WTC11 (cell line): ENCODE measurements at places on chromosomes 12 and 14. TPM values are rescaled to one million over a fixed set of nuclear protein-coding genes. Genes with fewer than 3 reads are reported as not detected.

DNA sequence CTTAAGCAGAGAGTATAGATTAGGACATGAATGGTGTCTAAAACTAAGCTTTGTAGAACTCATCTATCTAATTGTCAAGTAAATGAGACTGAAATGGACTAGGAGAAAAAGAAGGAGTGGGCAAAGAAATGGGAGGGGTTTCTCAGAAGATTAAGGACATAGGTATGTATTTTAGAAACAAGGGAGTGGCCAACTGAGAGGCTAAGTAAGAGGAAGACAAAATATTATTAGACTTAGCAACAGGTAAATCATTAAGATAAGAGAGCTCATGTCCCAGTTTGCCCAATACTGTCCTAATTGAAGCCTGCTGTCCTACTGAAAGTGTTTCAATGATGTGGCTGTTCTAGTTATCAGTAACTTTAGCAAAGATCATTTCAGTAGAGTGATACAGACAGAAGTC lies 171.4 kb downstream of the KITLG start:
- DNase-seq: no peak

GRCh38 chr14:75328558-75329155 lies 50.0 kb downstream of the FOS start:
- no peak for DNase-seq

GRCh38 chr12:121925358-121925695 lies 6.9 kb downstream of the CFAP251 start:
- no peak for DNase-seq

GRCh38 chr12:68579254-68579653 lies 31.4 kb upstream of the RAP1B start:
- DNase-seq: no peak

DNA sequence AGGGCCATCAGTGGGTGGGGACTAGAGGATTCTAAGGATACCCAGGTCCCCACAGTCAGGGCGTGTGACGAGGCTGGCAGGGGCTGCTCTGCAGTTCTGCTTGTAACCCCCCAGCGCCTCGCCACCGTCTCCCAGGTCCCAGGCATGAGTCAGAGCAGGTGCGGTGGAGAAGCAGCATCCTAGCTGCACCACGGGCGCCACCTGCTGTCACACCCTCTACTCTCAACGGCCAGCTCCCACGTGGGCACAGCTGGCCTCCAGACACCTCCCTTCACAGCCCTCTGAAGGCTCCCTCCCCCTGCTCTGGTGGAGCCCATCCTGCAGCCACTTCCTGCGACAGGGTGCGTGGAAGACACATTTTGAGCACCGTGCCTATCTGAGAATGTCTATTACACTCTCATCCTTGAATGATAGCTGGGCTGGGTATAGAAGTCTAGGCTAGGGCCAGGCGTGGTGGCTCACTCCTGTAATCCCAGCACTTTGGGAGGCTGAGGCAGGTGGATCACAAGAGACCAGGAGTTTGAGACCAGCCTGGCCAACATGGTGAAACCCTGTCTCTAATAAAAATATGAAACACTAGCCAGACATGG lies 6.9 kb upstream of the NUDT14 start:
- peak; percentile 52 for DNase-seq

GRCh38 chr12:128643155-128643554 lies 180.6 kb downstream of the SLC15A4 start:
- DNase-seq: no peak

Gene CARMIL3
- total RNA-seq: 10.6 to 13.0 TPM (median 11.4 TPM) in 3 replicates

Gene FGF6
- not detected in 3 replicates for total RNA-seq

- no peak for DNase-seq
Observed at GRCh38 chr12:69243099-69244084, 4.0 kb downstream of the CPSF6 start.

Gene SERPINA5
- 1.5 to 3.2 TPM (median 2.2 TPM) in 3 replicates for total RNA-seq

DNA sequence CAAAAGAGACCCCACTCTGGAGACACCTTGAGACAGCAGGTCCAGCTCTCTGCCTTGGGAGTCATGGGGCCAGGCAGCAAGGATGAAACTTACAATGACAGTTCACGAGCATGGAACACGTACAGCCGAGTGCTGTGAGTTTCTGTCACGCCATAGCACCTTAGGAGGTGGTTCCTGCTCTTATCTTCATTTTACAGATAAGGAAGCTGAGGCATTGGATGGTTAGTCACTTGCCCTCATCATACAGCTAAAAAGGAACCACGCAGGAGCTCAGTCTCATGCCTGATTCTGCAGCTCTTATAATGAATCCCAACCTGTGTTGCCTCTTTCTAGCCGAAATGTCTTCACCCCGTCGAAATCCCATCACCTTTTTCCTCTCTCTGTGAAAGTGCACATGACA lies 39.9 kb downstream of the C14orf132 start:
- DNase-seq: no peak

Gene KCNK10
- total RNA-seq: 0.53 to 0.96 TPM (median 0.87 TPM) in 3 replicates

Gene NEMF
- 50.1 to 51.2 TPM (median 50.1 TPM) in 3 replicates for total RNA-seq

DNA sequence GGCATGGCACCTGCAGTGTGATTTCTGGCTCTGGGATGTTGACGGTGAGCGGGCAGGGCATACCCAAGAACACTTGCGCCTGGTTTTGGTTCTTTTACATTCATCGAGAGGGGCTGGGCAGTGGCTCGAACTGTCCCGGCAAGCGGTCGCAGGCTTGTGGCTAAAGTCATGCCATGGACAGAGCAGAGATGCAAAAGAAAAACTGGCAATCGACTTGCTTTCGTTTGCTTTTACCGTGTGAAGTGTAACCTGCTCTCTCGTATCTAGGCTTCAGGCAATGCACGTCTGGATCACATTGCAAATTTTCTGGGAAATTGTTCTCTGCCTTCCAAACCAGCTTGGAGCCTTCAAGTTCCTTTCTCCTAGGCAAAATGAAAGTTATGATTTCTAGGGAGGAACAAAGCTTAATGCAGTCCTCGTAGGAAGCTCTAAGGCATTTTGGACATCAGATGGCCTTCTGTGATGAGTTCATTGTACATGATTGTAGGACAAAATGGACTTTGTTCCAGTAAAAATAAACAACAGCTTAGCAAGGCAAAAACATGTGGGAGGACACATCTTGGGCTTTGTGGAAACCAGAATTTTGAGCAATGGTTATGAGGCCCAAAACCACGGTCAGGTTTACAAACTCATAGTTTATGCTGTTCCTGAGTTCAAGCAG lies 18.3 kb downstream of the ADGRD1 start:
- DNase-seq: no peak

Gene WBP11
- 98.4 to 111 TPM (median 102 TPM) in 3 replicates for total RNA-seq

Gene GPR84
- total RNA-seq: 0.13 TPM in 1 of 3 replicates, not detected in the others

DNA sequence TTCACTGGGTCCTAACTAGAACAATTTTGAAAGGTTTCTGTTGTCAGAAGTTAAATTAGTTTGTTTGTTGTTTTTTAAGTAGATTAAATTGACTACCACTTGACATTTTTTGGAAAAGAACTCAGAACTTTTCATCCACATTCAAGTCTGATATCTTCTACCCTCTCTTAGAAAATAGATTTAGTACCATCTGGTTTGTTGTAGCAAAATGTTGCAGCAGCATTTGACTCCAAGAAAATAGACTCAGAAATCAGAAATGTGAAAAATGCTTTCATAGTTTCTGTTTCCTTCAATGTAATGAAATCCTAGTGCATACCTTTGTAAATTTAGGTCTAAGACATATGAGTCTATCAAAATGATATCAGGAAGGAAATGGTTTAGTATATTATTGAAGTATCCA lies 256.3 kb upstream of the CLEC14A start:
- no peak for DNase-seq
